ENCODE measurements at places on chromosomes 4 and X.

GRCh38 chr4:65834707-65835106 lies 164.4 kb upstream of the EPHA5 start:
- no peak for DNase-seq

DNA sequence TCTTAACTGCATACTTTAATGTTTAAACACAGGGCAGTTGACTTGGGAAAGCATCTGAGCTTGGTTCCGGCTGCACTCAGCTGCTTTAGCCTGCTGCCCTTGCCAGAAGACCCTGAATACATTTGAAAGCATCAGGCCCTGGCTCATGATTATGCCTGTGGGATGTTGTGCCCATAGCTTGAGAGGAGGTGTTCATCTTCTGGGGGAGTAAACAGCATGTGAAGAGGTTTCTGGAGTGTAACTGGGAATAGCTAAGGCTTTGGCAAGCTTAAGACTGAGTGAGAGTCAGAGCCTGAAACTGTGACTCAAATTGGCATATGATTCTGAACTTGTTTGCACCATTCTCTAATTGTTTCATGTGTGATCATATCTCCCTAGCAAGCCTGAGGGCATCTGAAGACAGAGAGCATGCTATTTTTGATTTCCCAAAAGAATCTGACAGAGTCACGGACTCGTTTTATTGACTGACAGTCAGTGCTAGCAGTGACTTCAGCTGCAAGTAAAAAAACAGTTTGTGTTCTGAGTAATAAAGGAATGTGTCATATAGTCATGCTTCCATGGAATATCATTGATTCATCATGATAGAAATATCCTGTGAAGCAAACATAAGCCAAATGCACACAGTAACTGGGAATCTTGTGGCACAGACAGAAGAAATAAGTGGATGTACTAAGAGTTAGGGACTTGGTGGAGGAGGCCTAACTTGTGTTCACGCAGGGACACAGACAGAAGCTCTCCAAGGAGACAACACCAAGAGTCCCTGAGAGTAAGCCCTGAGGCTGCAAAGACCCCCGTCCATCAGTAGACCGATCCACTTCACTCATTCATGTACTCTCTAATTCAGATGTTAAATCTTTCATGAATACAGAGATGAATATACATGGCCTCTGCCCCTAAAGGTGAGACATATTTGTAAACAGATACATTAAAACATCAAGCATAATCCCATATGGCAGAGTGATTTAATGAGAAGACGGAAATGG lies 100.7 kb downstream of the SYNPO2 start:
- DNase-seq, result no peak

DNA sequence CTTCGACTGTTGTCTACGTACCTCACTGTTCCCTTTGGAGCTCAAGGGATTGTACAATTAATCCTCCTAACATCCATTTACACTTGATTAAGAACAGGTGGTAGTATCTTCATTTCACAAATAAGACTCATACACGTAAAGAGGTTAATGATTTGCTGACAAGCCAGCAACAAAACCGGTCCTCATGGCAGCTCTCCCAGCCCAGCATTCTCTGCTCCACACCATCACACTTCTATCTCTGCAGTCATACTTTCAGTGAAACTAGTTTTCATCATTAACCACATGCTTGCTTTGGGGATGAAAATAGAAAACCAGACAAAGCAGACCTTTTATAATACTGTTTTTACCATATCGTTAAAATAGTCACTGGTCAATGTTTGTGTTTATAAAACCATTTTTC lies 28.7 kb upstream of the CASK start:
- no peak for DNase-seq

DNA sequence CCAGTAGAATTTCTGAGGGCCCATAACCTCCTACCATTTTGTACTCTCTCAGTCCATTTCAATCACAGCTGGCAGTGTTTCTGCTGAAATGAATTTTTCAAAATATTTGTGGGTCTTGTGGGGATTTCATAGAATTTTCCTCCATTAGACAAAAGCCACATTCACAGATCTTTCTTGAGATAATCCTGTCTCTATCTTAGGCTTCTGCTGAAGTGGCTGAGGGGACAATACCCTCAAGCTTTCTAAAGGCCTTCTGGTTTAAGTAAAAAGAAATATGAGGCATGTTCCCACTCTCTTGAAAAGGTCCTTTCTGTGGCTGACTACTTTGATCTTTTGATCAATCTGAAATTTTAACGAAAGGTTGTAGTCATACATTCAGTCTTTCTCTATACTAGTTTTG lies 1930.0 kb upstream of the AGA start:
- DNase-seq, result no peak

DNA sequence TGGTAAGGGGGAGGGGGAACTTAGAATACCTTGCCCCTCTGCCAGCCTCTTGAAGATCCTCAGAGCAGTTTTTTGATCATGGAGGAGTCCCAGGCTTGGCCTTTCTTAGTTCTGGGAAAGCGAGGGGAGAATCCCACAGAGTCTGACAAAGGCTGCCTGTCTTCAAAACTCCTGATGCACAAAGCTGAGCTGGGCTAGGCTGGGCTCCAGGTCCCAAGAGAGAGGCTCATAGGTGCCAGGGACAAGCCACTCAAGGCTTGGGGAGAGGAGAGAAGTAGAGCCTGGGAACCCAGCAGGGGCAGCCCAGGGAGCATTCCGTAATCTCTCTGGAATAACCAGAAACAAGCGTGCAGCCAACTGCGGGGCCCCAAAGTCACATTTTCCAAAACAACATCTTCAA lies 37.0 kb upstream of the MTM1 start:
- no peak for DNase-seq
